ENCODE measurements at places on chromosomes 7 and 10.

DNA sequence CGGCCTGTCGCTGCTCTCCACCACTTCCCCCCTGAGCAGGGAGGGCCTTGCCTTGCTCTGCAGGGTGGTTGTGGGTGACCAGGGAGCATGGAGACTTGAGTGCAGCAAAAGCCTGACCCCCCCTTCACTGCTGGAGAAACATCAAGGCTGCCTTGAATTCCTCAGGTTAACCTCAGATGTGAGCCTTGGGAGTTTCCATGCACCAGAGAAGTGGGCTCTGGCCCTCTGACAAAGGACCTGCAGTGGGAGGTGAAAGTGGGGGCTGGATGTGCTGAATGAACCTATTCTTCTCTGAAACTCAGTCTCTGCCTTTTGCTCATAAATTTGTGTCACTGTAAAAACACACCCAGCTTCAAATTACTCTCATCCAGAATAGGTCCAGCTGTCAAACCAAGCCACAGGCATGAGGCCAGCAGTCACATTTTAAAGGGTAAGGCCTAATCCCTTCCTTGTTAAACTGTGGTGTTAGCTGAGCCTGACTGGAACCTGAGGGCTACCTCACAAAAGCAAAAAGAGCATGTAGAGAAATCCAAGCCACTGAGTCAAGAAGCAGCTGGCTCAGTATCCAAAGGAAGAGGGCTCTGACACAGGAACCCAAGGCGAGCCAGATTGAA is 356.8 kb downstream of the CCSER2 start:
- DNase-seq, result no peak

DNA sequence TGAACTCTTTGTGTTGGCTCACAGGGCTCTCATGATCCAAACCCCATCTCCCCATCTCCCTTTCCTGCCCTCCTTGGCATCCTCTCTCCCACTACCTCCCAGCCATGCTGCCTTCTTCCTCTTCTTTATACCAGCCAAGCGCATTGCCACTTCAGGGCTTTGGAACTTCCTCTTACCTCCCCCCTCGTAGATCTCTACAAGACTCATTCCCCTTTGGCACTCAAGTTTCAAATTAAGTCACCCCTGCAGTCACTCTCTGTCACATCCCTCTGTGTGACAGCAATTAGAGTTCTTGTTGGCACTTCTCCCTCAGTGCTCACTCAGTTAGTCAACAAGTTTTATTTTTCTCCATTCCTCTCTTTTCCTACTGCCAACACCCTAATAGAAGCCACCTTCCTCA is 20.8 kb upstream of the NRP1 start:
- peak; percentile 75 for DNase-seq

GRCh38 chr7:143305423-143306070 is 10.4 kb upstream of the CLCN1 start:
- DNase-seq, result no peak

DNA sequence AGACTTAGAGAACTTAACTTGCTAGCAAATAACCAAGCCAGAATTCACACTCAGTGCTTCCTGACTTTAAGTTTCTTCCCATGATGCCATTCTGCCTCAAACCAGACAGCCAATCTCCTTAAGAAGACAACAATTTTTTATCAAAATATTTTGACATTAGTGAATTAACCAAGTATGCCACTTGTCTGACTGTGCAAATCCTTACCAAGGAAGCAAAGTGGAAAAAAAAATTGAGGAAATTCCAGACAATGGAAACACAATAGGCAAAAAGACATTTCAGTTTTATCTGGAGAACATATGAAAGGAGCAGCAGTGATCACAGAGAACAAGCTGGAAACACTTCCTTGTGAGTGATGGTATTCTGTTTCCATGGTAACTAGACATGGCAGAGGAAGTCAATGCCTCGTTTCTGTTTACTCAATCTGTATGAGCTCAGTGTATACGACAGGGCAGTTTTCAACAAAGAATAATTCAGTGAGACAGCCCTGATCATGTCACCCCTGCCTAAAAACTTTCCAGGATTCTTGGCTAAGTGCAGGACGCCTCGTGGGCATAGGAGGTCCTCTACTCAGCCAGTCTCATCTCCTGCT is 114.2 kb downstream of the DYNC1I1 start:
- DNase-seq, result no peak
